Skin of body (tissue), 3 donors: ENCODE measurements at places on chromosomes 11 and 22.

DNA sequence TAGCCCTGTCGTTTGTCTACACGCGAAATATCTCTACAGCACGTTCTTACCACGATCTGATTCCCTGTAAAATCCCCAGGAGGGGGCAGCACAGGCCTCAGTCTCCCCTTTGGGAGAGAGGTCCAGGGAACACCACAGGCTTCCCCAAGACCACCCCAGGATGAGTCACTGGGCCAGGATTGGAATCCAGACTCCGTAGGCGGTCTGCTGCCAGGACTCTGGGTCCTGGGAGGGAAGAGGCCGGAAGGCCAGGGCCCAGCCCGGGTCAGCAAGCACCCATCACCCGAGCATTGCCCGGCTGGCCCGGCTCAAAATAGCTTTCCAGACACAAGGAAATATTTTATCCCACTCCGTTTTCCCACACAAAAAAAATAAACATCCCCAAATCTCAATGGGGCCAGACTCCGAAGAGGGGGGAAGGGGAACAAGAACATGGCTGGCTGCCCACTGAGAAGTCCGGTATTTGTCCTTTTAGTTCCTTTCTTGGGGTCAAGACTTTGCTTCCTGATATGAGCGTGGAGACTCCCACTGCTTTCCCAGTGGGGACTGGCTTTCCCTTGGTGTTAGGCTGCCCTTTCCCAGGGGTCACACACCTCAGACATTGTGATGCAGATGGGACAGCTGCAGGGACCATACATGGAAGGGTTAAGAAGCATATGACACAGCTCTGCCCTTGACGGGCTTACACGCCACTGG is 91.3 kb downstream of the LRRC32 start:
- peak; percentile 53 for DNase-seq

GRCh38 chr11:30333405-30333804 is 10.5 kb downstream of the ARL14EP start:
- DNase-seq = no peak

- DNase-seq = no peak
Measured at GRCh38 chr11:13160806-13161205, 116.8 kb upstream of the BMAL1 start.

- DNase-seq = no peak
Measured at GRCh38 chr11:20060181-20060580, 100.1 kb downstream of the DBX1 start.

GRCh38 chr22:46593211-46593681 is 26.9 kb upstream of the GRAMD4 start:
- DNase-seq = no peak

- no peak for DNase-seq
Measured at GRCh38 chr11:121330614-121331435, 38.3 kb downstream of the SC5D start.

DNA sequence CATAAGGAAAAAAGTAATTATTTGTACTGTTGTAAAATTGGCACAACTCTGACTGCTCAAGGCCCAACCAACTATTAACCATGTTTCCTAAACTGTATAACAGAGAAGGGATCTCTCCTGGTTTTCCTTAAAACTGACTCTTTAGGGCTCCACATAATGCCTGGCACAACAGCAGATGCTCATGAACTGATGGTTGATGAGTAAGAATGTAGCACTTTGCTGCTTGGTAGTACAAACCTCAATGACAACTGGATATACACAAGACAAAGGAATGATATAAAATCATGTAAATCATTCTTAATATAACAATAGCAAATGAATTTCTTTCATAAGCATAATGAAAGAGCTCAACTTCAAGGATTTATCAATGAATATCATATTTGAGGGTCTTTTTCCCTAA is 11.7 kb downstream of the MSANTD2 start:
- DNase-seq = no peak

- no peak for DNase-seq
Measured at GRCh38 chr11:133718238-133718637, 127.1 kb downstream of the SPATA19 start.

DNA sequence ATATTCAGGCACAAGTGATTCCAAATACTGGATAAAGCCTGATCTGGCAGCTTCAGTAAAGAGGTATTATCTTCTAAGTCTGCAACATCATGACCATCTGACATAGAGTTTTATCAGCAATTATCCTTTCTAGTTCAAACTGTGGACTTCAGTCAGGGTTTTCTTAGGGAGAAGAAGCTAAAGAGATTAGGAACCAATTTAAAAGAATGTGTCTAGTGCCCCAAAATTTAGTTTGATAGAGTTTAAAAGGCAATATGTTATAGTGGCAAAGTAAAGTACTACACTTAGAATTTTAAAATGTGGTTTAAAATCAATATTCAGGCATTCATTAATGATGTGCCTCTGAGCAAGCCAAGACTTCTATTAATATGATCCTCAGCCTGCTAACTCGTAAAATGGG is 5.4 kb downstream of the PAK1 start:
- no peak for DNase-seq

- no peak for DNase-seq
Measured at GRCh38 chr22:38080850-38081635, 2.9 kb downstream of the SLC16A8 start.

- peak; percentile 53 for DNase-seq
Measured at GRCh38 chr11:115324581-115325432, 179.4 kb downstream of the CADM1 start.

DNA sequence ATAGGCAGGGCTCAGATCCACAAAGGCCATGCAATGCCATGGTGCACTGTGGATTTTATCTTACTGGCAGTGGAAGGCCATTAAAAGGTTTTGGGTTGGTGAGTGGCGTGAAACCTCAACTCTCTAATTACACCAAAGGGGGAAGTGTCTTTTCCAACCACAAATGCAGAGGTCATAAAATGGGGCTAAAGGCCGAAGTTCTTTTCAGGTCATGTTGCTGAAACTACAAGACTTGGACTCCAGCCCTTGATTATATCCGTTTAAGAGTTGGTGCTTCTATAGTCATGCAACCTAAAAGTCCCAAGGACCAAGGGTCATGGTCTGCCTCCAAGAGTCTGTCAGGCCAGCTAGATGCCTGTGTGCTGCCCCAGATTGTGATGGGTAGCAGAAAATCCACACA is 434.3 kb downstream of the RAB38 start:
- no peak for DNase-seq

GRCh38 chr11:63737718-63738117 is 30.9 kb downstream of the ZFTA start:
- no peak for DNase-seq

GRCh38 chr11:75244052-75244814 is 3.7 kb downstream of the TPBGL start:
- no peak for DNase-seq

- no peak for DNase-seq
Measured at GRCh38 chr22:49691256-49691655, 136.4 kb downstream of the BRD1 start.

DNA sequence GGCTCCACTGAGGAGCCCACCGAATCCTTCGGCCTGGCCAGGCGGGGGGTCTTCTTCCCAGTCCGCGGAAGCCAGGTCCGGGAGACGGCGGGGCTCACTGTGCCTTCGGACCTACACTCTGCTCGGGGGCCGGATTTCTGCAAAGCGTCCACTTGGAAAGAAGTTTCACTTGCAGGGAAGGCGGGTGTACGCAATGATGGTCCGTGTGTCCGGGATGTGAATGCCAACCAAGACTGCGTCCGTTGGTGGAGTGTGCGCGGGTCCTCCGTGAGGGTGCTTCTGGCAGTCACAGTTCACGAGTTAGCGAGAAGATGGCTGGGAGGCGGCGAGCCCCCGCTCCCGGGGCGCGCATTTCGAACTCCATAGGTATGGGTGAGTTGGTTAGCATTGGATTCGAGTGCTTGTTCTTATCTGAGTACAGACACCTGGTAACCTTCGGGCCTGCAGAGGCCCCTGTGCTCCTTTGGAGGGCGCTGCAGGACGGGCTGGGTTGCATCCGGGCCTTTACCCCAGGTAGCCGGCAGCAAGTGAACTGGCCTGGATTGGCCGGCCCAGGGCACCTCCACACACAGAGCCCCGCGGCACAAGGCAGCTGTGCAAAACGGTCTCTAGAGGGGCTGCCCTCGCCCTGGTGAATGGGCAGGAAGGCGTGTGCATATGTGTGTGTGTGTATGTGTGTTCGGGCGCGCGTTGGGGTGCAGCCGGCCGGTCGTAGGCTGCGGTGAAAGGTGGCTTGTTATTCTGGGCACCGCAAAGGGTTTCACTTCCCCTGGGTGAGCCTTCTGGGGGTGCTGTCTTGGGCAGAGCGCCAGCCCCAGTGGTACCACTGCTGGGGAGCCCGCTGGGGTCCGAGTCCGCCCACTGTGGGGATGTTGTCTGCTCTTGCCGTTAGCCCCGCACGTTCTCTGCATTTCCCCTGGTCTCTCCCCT is 13.3 kb upstream of the CYP2R1 start:
- no peak for DNase-seq

DNA sequence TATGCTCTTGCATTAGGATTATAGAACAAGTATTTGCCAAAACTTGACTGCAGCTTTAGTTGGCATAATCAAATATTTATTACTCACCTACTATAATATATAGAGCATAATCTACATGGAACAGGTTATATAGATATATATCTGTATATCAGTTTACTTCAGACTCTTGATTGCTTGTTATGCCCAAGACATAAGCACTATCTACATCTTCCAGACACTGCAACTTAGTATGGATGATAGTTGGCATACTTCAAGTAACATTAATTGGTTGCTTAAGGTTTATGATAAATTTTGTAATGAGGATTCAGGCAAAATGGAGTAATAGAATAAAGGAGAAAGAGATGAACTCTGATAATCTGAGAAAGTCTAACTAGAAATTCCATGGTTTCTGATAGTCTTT is 1.0 kb downstream of the CCDC15 start:
- no peak for DNase-seq

DNA sequence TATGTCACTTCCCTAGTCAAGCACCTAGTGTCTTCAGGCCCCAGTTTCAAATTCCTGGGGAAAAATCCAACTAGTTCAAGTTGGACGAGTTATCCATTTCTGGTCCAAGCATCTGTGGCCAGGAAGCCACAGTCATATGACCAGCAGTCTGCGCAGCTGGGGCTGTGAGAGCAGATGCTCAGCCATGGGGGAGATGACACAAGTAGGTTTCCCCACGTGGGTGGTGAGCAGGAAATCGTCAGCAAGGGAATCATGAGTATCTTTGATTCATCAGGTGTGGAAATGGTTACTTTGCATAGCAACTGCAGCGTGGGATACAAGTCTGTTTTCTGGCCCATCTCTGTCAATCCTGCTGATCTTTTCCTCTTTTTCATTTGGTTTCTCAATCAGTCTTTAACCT is 185.3 kb downstream of the C11orf91 start:
- DNase-seq = no peak

DNA sequence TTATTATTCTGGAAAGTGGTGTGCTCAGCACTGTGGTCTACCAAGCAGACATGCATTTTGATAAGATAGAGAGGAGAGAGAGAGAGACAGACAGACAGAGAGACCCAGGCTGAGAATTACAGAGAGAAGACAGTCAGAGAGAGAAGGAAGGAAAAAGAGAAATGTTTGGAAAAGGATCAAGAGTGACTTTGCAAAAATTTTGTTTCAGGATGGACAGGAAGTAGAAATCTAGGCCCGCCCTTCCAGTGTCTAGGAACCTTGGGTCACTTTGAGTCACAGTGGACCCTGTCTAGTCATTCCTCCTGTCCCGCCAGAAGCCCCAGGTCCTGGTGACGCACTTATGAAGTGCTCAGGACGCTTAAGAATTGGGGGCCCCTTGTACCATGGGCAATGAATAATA is 166.7 kb downstream of the ST3GAL4 start:
- no peak for DNase-seq

- peak; percentile 73 for DNase-seq
Measured at GRCh38 chr11:47186700-47187695, 764 bp upstream of the PACSIN3 start.

- no peak for DNase-seq
Measured at GRCh38 chr11:128184981-128185380, 402.4 kb downstream of the ETS1 start.

DNA sequence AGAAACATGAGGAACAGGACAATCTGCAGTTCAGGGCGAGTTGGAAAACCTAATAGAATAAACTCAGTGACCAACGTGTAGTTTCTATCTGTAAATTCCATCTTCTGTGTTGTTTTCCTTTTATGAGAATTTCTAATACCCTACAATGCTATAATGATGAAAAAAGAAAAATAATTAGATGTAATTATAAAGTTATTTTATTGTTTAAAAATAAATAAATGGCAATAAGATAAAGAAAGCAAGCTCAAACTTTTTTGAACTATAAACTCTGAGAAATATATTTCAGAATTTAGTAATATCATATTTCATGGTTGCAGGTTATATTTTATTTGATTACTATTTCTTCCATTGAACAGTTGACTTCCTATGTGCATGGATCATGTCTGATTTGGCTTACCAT is at the start of gene OR5I1:
Gene OR5I1 (minus strand): TSS at position 101 of the 400 bp plus-strand sequence. CDS start 0 bp downstream, at position 101.
- DNase-seq = no peak

DNA sequence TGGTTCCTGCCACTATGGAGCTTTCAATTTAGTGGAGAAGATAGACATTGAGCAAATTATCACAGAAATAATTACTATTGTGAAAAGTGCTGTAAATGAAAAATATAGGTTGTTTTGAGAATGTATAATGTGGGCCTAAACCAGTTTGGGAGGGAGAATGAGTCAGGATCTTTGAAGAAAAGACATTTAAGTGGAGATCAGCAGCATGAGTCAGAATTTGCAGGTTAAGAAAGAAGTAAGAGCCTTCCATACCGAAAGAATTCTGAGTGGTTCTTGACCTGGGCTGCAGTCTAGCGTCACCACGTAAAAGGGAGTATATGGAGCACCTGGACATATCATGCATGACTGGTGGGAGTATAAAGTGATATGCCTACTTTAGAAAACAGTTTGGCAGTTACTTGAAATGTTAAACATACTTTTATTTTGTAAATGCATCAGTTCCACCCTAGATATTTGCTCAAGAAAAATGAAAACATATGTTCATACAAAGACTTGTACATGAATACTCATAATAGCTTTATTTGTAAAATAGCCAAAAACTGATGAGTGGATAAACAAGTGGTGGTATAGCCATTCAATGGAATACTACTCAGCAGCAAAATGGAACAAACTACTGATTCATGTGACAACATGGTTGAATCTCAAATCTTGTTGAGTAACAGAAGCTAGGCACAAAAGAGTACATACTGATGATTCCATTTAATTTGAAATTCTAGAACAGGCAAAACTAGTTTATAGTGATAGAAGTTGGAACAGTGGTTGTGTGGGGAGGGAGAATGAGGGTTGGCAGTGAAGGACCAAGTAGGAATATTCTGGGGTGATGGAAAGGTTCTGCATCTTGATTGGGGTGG is 99.2 kb downstream of the STIM1 start:
- DNase-seq = no peak

- DNase-seq = no peak
Measured at GRCh38 chr11:131079036-131079435, 162.8 kb upstream of the SNX19 start.

GRCh38 chr11:128146926-128147605 is 440.3 kb downstream of the ETS1 start:
- no peak for DNase-seq

GRCh38 chr11:75697906-75698581 is 19.6 kb upstream of the MOGAT2 start:
- DNase-seq = no peak

GRCh38 chr11:17786824-17787525 is 52.4 kb downstream of the KCNC1 start:
- no peak for DNase-seq
